ENCODE measurements at places on chromosomes 1 and 21.

DNA sequence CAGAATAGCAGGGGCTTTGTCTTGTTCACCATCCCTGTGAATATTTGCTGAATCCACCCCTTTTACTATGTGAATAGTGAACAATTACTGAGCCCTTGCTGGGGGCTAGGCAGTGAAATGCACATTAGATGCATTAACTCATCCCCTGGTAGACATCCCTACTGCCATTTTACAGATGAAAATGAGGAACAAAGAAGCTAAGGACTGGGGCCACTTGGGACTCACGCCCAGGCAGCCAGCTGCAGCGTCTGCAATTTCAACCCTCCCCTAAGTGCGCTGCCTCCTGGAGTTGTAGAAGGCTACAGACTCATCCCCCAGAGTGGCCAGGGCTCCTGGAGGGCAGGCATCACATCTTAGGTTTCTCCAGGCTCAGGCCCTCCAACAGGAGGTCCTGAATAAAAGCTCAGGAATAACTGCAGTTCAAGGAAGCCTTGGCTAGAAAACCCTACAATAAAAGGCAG is 31.6 kb downstream of the CAPZB start:
- ATAC-seq = peak; percentile 81

GRCh38 chr1:86068271-86068721 is 88.3 kb downstream of the COL24A1 start:
- no peak for ATAC-seq

DNA sequence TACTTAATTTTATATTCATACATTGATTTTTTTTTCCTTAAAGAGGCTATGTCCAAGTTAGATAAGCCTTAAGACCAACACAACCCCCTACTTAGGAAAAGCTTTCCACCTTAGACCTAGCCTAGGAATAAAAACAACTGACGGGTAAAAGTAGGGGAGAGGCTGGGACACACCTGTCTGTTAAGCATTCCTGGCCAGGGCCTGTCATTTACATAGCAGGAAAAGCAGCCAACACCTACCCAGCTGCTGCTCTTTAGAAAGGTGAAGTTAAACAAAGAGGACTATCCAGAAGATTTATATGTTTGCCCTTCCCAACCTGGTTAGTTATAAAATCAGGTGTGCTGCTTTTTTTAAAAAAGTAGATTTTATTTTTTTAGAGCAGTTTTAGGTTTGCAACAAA is 29.1 kb upstream of the SAMD13 start:
- no peak for ATAC-seq

DNA sequence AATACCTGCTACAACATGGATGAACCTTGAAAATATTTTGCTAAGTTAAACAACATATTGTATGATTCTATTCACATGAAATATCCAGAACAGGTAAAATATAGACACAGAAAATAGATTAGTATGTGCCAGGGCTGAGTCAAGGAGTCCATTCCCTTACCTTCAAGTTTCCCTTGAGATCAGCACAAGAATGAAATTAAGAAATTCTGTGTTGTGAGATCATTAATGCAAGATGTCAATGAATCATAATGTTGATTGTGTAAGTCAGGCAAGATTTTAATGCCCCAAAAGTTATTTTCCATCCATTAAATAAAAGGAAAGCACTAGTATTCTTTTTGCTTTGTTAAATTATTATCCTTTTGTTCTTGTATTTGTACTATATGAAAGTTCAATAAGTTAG is 139.4 kb downstream of the MRPL39 start:
- no peak for ATAC-seq

DNA sequence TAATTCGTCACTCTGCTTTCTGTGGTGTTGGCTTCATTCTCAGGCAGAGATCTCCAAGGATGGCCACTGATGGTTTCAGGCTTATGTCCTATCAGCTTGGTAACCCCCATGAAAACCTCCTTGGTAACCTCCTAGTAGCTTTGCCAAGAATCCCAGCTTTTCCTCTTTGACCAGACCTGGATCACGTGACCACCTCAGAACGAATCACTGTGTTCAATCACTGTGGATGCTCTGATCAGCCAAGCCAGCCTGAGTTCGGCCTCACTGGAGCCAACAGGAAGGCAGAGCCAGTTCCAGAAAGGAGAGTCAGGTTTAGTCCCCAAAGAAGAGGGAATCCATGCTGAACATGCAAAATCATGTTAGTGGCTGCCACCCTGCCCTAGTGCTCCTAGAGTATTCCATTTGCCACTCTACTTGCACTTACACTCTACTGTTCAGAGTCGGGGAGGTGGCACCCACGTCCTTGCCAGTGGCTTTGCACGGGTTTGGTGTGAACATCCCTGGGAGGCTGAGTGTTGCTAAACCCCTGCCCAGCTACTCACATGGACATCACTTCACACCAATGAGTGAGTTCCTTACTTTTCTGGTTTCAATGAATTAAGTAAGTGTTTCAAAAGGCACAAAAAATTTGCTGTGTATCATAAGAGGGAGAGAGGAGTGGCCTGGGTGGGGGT is 33.5 kb upstream of the SSBP3 start:
- no peak for ATAC-seq

GRCh38 chr1:208525417-208525816 is 281.2 kb upstream of the PLXNA2 start:
- ATAC-seq = no peak
